Activated T-helper 2 cell treated with anti-CD3 and anti-CD28 coated beads, Interferon-gamma antibody, Interleukin-2, Interleukin-4, amounts not matched to agents 10 μg/mL and 5 μg/mL and 100 μg/mL, durations not matched to agents 14 hours and 24 hours and 36 hours (primary cell): ENCODE measurements at places on chromosomes 5 and 9.

DNA sequence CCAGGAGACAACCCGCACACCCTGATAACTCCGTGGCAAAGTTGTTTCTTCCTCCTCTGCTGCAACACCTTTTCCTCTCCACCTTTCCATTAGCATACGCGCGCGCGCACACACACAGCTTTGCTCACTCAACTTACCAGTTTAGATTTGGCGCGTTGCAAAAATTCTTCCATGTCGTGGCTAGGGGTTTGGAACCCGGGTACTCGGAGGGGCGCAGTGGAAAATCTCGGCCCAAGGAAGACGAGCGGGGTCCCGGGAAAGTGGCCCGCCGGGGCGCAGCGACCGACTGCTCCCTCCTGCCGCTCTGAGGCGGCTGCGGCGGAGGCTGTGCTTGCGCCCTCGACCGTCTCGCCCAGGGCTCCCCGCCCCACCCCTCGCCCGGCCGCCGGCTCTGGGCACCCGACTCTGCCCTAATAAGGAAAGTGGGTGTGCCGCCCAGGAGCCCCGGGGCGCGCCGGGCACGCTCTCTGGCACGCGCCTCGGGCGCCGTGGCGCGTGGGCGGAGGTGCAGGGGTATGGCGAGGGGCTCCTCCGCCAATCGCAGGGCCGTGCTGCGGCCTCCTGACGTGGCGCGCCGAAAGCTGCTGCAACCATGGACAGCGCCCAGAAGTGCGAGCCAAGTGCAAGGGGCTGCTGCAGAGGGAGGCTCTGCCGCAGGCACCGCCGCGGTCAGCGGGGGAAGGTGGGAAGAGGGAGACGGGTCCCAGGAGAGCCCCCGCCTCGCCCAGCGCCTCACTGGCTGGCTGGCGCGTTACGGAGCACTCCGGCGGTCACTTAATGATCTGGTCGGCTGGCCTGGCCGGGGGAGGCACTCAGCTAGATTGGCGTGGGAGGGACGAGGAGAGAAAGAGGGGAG, at the start of gene PRUNE2:
Gene PRUNE2, minus strand, starts transcription at position 324 of the 856 bp plus-strand sequence. Its CDS starts 151 bp downstream, at position 173.
- H3K36me3 ChIP-seq: no peaks in the 10 kb centered on the region
- DNase-seq: peak; percentile 11
- H3K4me3 ChIP-seq: no peak within 1 kb of the TSS
- H3K27me3 ChIP-seq: peaks cover 51% of the 10 kb centered on the region

GRCh38 chr9:83006378-83006777, 56.6 kb downstream of the RASEF start:
- peaks cover 4% of the 10 kb centered on the region for H3K27me3 ChIP-seq
- H3K27ac ChIP-seq: no peak overlapping the region
- no peak overlapping the region for H3K4me3 ChIP-seq
- H3K36me3 ChIP-seq: no peaks in the 10 kb centered on the region
- no peak for DNase-seq

DNA sequence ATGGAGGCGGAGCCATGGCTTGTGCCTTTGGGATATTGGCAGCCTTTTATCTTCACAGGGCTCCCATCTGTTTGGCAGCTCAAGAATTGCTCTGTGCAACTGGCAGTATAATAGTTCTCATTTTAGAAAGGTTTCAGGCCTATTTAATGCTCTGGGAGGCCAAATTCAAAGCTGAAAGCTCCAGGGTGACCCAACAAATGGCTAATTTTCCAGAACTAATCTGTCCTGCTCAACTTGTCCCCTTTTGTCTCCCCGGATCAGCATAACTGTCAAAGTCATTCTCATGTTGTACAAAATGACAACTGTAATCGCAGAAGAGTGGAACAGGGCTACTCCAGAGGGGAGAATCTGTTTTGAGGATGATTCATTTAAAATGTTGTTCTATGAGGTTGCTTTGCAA, 52.6 kb upstream of the CXCL14 start:
- H3K27ac ChIP-seq: no peak overlapping the region
- no peaks in the 10 kb centered on the region for H3K4me1 ChIP-seq
- no peak for DNase-seq
- H3K27me3 ChIP-seq: peaks cover 2% of the 10 kb centered on the region
- no peaks in the 10 kb centered on the region for H3K36me3 ChIP-seq

DNA sequence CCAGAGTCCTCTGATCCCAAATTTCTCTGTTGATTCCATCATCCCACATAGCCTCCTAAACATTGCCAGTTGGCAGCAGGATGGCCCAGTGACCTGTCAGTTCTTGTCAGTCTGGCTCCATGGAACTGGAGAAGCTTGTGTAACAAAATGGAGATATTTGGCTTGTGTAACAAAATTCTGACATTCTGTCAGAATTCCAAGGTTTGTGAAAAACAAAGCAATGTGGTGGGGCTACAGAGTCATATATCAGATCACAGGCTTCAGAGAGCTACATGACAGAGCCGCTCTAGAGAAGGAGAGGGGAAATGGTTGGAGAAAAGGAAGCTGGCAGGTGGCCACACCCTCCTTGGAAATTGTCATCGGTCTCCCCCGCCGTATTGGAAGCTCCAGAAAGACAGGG, 75.4 kb upstream of the MAN2A1 start:
- no peaks in the 10 kb centered on the region for H3K4me1 ChIP-seq
- no peaks in the 10 kb centered on the region for H3K36me3 ChIP-seq
- DNase-seq: no peak
- H3K27me3 ChIP-seq: no peaks in the 10 kb centered on the region
- H3K4me3 ChIP-seq: no peak overlapping the region

DNA sequence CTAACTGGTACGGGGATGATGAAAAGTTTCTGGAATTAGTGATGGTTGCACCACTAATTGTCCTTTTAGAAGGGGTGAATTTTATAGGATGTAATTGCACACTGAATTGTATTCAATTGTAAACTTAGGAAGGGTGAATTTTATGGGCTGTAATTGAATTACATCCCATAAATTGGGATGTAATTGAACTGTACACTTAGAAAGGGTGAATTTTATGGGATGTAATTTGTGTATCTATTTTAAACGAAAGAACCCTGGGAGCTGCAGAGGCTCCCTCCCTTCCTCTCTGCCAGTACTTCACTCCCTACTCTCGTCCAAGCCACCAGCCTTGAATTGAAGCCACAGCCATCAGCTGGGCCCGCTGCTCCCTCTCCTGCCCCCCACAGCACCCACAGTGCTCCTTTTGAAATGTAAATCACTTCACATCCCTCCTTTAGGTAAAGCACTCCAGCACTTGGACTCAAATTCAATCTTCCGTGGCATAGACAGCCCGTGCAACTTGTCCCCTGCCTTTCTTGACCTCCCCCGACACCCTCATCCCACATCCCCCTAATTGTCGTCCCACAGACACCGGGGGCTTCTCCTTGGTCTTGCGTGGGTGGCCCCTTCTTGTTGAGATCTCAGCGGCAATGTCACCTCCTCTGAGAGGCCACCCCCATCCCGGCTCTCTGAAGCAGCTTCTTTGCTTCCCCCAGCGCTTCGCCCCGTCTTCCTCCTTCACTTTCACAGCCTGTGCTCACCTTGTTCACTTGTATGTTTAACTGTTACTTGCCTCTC, 84.2 kb upstream of the HRH2 start:
- no peak overlapping the region for H3K27ac ChIP-seq
- no peak overlapping the region for H3K4me3 ChIP-seq
- no peaks in the 10 kb centered on the region for H3K36me3 ChIP-seq
- DNase-seq: no peak

DNA sequence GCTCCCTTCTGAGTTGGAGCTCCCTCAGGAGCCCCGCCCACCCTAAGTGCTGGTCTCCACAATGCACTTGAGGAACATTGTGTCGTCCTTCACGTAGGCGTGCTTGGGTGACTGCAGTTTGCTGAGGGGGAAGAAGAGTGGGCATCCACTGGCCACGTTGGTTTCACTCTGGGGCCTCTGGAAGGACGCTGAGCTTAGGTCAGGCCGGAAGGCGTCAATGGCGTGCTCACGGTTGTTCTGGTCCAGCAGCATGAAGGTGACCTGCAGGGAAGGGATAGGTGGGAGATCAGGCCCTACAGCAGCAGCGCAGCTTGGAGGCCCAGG, 21.7 kb downstream of the TRAF1 start:
- H3K27me3 ChIP-seq: no peaks in the 10 kb centered on the region
- DNase-seq: no peak
- H3K4me1 ChIP-seq: peaks cover 80% of the 10 kb centered on the region
- H3K36me3 ChIP-seq: peaks cover 97% of the 10 kb centered on the region
- H3K27ac ChIP-seq: peak overlapping the region; percentile 78

DNA sequence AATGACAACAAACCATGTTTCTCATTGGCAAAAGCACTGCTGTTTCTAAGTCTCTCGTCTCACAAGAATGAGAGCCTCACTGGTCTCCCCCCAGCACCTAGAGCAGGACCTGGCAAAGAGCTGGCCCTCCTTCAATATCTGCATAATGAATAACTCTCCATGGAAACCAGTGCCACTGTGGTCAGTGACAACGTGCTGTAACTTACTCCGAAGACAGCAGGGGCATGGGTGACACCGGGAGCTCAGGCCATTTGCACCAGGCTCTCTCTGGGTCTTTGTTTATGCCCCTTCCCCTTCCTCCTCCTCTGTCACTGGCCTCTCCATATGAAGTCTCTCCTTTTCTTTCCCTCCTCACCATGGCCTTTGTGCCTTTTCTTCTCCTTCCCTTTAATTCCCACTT, 33.3 kb downstream of the TAS2R1 start:
- H3K4me3 ChIP-seq: no peak overlapping the region
- DNase-seq: no peak
- no peaks in the 10 kb centered on the region for H3K36me3 ChIP-seq
- no peaks in the 10 kb centered on the region for H3K27me3 ChIP-seq
- H3K4me1 ChIP-seq: no peaks in the 10 kb centered on the region

GRCh38 chr5:171451421-171451820, 32.0 kb downstream of the FGF18 start:
- peaks cover 41% of the 10 kb centered on the region for H3K27me3 ChIP-seq
- no peak for DNase-seq
- no peak overlapping the region for H3K4me3 ChIP-seq
- H3K27ac ChIP-seq: no peak overlapping the region
- H3K36me3 ChIP-seq: no peaks in the 10 kb centered on the region

GRCh38 chr5:82095536-82095935, 123.7 kb downstream of the ATG10 start:
- H3K4me3 ChIP-seq: no peak overlapping the region
- no peak for DNase-seq
- H3K4me1 ChIP-seq: peaks cover 16% of the 10 kb centered on the region
- H3K27ac ChIP-seq: no peak overlapping the region
- H3K36me3 ChIP-seq: peaks cover 4% of the 10 kb centered on the region

GRCh38 chr5:109016300-109016699, 268.6 kb downstream of the FER start:
- H3K4me1 ChIP-seq: peaks cover 2% of the 10 kb centered on the region
- no peak for DNase-seq
- no peak overlapping the region for H3K27ac ChIP-seq
- no peak overlapping the region for H3K4me3 ChIP-seq
- no peaks in the 10 kb centered on the region for H3K36me3 ChIP-seq
- H3K27me3 ChIP-seq: no peaks in the 10 kb centered on the region

DNA sequence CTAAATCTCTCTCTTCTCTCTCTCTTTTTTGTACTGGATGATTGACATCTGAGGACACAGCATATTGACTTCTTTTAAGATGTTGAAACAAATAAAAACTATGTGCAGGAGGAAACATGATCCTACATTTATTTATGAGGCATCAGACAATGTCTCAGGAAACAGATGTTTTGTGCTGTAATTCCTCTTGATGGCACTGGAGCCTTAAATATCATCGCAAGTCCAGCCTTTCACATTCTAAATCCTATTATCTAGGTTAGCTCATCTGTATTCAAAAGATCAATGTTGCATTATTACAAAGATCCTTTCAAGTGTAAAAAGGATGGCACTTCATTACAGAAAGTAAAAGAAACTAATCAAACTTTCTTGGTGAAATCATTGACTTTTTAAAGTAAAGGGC, 63.9 kb downstream of the MAT2B start:
- H3K27me3 ChIP-seq: peaks cover 53% of the 10 kb centered on the region
- peaks cover 18% of the 10 kb centered on the region for H3K4me1 ChIP-seq
- DNase-seq: no peak
- no peak overlapping the region for H3K4me3 ChIP-seq

DNA sequence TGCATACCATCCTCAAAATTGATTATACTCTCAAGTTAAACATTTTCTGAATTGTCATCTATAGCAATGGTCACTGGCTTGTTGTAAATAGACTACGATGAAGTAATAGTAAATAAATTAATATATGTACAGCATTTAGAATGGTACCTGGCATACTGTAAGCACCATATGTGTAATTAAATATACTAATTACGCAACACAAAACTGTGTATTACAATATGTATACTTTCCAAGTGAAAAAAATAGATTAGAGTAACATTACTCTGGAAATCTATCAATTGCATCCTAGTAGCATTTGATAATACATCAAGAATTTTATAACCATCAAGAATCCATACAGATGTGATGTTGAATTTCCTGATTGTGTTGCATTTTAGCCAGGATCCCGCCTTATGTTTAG, 17.2 kb upstream of the ROR2 start:
- DNase-seq: no peak
- H3K4me1 ChIP-seq: no peaks in the 10 kb centered on the region
- H3K27ac ChIP-seq: no peak overlapping the region
- no peaks in the 10 kb centered on the region for H3K36me3 ChIP-seq

GRCh38 chr9:128781187-128782070, 5.6 kb upstream of the TBC1D13 start:
- peak overlapping the region; percentile 7 for H3K27ac ChIP-seq
- no peak for DNase-seq
- H3K4me3 ChIP-seq: no peak overlapping the region
- no peaks in the 10 kb centered on the region for H3K36me3 ChIP-seq
- no peaks in the 10 kb centered on the region for H3K27me3 ChIP-seq

GRCh38 chr5:35736280-35736679, 118.6 kb downstream of the SPEF2 start:
- no peak overlapping the region for H3K4me3 ChIP-seq
- DNase-seq: no peak
- H3K36me3 ChIP-seq: peaks cover 12% of the 10 kb centered on the region
- H3K27me3 ChIP-seq: no peaks in the 10 kb centered on the region

DNA sequence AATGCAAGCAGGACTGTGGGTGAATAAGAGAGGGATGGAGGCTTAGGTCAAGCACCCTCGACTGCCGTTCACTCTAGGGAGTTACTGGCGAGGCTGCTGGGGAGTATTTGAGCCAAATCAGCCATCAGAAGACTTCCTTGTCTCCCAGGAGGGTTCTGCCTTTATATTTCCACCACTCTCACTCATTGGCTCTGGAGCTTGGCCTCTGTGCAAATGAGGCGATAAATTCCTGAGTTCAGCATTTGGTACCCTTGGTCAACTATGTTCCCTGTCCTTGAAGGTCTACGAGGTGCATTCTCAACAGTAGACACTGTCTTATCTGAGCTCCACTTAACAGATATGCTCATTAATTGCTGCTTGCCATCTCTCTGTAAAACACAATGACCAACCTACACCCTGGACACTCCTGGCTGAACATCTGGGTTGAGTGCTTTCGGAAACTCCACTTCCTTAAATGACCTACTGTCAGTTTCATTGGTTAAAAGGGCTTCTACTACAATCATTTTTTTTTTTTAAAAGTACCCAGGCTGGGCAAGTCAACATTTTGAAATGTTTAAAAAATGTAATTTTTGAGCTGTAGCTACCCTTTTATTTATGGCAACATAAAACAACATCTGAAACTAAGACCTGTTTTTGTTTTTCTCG, 153.2 kb downstream of the NTRK2 start:
- H3K4me1 ChIP-seq: no peaks in the 10 kb centered on the region
- H3K4me3 ChIP-seq: no peak overlapping the region
- DNase-seq: no peak
- H3K36me3 ChIP-seq: no peaks in the 10 kb centered on the region
- no peaks in the 10 kb centered on the region for H3K27me3 ChIP-seq
